ENCODE measurements at places on chromosomes 13 and 19.

GRCh38 chr13:44340508-44340907 lies 33.1 kb upstream of the SERP2 start:
- no peak for DNase-seq

DNA sequence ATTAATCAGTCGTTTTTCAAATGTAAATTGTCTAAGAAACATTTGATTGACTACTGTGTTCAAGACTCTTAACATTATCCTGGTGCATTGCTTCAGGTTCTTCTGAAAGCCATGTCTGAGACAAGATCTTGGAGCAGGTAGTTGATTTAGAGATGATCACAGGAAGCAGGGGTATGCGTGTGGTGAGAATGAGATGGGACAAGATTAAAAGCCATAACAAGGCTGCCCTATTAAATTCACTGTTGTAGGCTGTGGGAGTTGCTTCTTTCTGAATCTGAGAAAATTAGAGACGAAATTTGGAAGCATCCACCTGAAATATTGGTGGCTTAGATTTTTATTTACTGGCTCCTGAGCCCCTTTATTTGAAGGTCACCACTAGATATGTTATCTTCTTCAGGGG lies 687.4 kb upstream of the SLITRK6 start:
- DNase-seq, result no peak

DNA sequence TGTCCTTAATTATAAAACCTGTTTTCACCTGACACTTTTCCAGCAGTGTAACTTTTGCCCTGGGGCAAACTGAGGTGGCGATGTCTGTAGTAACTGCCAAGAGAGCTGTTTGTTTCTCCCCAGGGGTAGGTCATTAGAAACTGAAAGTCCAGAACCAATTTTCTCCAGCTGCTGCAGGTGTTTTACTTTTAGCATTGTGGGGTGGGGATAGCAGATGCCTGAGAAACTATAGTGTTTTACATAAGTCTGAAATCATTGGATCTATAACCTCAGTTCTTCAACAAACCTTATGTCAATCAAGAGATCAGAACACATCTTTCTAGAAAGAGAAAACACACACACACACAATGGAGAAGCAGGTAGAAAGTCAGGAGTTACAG lies 92.7 kb downstream of the LHFPL6 start:
- no peak for DNase-seq

DNA sequence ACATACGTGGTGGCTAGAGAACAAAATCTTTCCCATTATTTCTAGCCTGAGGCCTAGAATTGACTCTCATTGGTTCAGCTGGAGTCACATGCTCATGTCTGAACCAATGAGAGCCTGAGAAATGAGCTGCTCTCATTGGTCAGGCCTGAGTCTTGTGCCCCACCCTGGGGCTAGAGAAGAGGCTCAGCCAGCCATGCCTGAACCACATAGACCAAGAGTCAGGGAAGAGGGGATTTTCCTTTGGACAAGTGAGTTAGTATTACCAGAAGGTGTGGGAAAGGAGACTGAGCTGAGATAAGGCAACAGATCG lies 6.9 kb downstream of the FXYD5 start:
- no peak for DNase-seq

GRCh38 chr19:56973713-56974555 lies 133.4 kb upstream of the PEG3 start:
- DNase-seq, result no peak

GRCh38 chr19:29384656-29385055 lies 141.1 kb upstream of the VSTM2B start:
- DNase-seq, result peak; percentile 42

DNA sequence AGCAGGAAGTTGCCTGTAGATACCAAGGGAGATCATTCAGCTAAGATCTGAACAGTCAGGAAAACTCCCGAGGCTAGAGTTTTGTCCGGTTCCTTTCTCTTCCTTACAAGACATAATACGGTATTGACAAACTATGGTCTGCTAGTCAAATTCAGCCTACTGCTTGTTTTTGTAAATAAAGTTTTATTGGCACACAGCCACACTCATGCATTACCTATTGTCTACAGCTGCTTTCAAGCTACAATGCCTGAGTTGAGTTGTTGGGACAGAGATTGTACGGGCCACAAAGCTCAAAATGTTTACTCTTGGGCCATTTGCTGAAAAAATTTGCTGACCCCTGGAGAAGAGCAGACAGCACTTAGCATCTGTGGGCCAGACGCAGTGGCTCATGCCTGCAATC lies 2.5 kb downstream of the SLC1A6 start:
- no peak for DNase-seq

GRCh38 chr13:105445796-105446195 lies 1089.7 kb downstream of the EFNB2 start:
- no peak for DNase-seq

DNA sequence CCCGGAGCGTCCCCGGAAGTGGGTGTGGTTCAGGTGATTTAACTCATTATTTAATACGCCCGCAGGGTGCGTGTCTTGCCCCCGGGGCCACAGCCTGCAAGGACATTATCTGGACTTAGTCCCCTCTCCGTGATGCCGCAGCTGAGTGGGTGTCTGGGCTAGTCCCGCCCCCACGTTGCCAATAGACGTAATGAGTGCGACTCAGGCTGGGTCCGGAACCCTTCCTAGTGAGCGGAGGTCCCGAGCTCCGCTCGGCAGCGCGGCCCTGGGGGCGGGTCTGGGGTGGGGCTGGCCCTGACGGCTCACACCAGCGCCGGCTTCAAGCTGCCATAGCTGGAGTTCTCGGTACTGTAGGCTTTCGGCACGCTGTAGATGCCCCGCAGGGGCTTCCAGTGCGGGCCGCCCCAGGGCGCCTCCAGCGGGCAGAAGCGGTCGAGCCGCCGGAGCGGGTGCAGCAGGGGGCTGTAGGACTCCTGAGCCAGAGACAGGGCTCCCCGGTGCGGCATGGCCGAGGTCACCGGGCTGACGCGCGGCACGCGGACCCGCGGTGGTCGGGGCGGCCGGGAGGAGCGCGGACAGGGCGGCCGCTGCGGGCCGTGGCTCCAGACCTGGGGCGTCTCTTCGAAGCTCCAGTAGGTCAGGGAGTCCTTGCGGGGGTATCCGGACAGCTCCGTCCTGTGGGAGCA lies 918 bp upstream of the LHB start:
- no peak for DNase-seq

GRCh38 chr19:3178377-3178972 lies at the start of gene S1PR4:
Gene S1PR4, plus strand, starts transcription at chr19:3178769. Its CDS starts 24 bp downstream, at chr19:3178793.
- no peak for DNase-seq

- no peak for DNase-seq
Observed at GRCh38 chr13:60583196-60583888, 186.3 kb downstream of the TDRD3 start.

GRCh38 chr13:97798836-97799235 lies 154.6 kb upstream of the IPO5 start:
- no peak for DNase-seq

DNA sequence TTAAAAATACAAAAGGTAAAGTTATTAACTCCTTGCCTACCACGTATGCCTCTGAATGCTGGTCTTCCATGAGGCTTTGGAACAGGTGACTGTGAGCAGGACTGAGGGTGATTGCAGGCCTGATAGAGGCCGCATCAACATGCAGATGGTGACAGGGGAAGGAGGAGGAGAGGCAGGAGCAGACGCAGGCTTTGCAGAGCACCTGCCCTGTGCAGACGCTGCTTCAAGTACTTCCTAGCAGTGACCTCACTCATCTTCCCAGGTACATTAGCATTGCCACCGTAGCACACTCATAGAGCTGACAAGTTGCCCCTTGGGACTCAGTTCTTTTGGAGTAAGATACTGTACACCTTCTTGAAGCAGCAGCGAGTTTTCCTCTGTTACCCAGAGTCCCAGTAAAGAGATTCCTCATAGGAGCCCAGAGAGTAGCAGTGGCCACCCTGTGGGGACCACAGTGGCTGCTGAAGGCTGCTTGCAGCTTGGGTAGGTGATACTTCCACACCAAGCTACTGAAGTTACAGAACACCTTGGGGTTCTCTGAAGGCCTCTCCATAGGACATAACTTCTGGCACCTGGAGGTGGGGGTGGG lies 56.0 kb downstream of the ZNF536 start:
- no peak for DNase-seq

DNA sequence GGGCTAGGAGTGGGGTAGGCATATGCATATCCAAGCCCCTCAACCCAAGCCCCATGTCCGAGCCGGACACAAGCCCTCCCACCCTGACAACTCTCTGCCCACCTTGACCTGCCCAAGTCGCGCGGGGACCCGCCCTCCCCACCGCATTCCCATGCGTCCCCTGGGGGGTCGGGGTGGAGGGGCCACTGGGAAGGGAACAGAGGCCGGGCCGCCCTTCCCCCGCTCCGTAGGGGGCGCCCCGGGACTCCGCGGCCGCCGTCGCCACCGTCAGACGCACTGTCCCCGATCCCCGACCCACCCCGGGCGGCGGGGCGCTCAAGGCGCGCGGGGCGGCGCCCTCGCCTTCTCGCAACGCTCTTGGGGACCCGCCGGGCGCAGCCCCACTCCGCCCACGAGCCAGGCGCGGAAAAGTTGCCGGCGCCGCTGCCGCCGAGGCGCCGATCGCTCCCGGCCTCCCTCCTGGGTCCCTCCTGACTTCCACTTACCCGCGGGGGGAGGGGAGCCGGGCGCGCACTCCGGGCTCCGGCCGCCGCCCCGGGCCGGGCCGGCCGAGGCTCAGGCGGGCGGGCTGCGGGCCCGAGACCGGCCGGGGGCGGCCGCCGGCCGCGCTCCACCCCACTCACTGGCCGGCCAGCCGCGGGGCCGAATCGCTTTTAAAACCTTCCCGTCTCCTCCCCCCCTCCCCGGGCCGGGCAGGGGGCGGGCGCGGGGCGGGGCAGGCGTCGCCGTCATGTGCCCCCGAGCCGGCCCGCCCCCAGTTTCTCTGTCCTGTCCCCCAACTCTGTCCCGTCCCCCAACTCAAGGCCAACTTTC lies 34.4 kb upstream of the NANOS3 start:
- peak; percentile 89 for DNase-seq

- DNase-seq, result no peak
Observed at GRCh38 chr13:49608651-49609331, 19.5 kb upstream of the ARL11 start.

DNA sequence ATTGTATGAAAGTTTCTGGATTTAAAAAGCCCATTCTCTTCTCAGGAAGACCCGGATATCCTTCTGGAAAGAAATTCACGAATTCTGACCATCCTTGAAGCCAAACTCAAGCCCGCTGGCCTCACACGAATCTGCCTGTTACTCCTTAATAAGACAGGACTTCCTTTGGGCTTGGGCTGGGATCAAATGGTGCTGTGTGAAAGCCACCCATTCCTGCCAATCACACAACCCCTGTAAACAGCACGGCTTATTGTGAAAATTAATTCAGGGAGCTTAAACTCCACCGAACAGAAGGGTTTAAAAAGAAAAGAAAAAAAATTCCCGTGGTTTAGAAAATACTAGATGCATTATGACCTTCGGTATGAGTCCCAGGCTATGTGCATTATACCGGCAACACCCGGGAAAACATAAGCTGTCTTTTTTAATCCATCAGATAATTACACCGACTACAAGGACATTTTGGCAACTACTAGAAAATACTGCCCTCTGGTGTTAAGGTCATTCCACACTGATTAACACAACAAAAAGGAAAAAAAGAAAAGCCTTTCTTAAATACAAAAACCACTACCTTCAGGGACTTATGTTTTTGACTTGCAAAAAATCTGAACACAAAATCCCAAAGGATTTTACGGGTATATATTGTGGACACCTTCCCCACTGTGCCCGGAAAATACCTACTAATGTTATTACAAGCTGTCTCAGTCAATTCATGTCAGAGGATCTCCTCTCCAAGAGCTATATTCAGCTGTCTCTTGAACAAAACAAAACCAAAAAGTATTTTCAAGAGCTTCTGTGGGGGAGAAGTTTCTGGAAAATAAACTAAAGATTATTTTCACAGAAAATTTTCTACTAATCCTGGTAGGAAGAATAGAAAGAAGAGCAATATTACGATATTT lies 76.0 kb upstream of the LSM14A start:
- no peak for DNase-seq

DNA sequence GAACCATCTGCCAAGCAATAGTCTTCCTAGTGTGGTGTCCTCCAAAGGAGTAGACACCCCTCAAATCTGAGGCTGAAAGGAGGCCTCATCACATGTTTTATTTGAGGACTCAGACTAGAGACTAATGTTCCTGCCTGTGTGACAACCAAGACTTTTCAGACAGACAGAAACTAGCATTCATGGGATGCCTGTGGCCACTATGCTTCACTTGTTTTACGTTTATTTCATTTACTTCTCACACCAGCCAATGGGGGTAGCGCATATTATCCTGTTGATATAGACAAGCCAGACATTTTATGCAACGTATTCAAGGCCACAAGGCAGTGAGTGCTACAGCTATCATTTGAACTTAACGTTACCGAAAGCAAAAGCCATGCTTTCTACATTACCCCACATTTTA lies 391.7 kb upstream of the HTR2A start:
- no peak for DNase-seq

DNA sequence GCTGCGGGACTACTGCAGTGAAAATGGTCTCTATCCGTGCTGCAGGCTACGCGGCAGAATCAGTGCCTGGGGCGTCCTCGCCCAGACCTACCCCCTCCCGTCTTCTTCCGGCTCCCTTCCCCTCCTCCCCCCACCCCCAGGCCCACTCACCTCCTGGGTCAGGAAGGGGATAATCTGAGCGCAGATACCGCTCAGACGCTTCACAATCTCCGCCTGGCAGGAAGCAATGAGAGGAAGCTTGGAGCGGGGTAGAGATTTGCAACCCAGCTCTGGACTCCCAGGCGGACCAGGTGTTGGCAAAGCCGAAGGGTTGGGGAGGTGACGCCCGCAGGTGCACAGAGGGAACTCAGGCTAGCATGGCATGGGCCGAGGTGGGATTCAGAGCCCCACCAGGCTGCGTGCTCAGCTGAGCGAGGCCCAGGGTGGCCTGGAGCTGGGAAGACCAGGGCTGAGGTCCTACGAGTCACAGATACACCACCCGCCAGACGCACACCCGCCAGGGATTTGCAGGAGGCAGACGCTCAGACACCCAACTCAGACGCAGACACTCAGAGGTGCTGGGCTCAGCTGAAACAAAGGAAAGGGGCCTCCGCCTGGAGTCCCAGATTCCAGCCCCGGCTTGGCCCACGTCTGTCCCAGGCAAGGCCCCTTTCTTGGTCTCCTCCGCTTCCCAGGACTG lies 4.1 kb downstream of the TLE2 start:
- no peak for DNase-seq

- DNase-seq, result no peak
Observed at GRCh38 chr13:45812695-45813372, 38.7 kb downstream of the SIAH3 start.

GRCh38 chr13:75316427-75316826 lies 165.5 kb downstream of the TBC1D4 start:
- no peak for DNase-seq

- no peak for DNase-seq
Observed at GRCh38 chr13:45817833-45818232, 33.7 kb downstream of the SIAH3 start.

- no peak for DNase-seq
Observed at GRCh38 chr13:93769607-93770006, 543.0 kb downstream of the GPC6 start.

Data from breast epithelium (tissue), 4 donors.